HFFc6 (cell line): ENCODE measurements at places on chromosomes 7 and 10.

- no peak overlapping the region for H3K27ac ChIP-seq
- peaks cover 2% of the 10 kb centered on the region; the same call in 1 of the 2 replicates for H3K36me3 ChIP-seq
- no peak overlapping the region for H3K4me3 ChIP-seq
- no peak for DNase-seq
- H3K27me3 ChIP-seq = no peaks in the 10 kb centered on the region; the same call in 1 of the 2 replicates
Measured at GRCh38 chr10:73552819-73553715, 38.1 kb downstream of the USP54 start.

DNA sequence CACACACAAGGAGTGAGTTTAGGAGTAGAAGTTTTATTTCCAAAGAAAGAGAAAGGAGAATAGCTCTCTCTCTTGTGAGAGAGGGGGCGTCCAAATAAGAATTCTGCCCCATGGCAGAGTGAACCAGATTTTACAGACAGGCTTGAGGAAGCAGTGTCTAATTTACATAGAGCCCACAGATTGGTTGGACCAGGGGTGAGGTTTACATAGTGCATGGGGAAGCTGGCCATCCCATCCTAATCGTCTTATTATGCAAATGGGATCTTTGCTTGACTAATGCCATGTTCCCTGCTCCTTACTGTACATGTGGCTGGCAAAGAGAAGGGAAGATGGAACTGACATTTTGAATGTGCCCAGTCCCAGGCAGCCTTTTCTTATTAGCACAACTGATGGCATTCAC, 60.0 kb upstream of the ACSM6 start:
- H3K36me3 ChIP-seq = no peaks in the 10 kb centered on the region
- peaks cover 1% of the 10 kb centered on the region; the same call in 1 of the 2 replicates for H3K27me3 ChIP-seq
- no peak overlapping the region for H3K4me3 ChIP-seq

DNA sequence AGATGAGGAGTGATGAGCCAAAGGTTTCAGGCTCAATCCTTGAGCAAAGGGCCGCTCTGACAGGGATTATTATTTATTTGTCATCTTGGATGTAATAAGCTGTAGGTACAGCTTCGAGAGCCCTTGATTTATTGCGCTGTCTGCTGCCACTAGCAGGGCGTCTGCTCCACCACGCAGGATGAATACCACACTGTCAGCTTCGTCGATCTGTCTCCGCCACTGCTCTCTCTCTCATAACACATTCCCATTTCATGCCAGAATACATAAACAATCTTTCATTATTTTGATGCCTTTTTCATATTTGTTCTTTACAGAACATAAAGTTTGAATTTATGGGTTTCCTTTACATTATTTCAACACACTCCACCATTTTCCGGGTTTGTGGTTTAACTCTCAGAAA, 276.6 kb downstream of the LRMDA start:
- no peaks in the 10 kb centered on the region for H3K4me1 ChIP-seq
- peaks cover 18% of the 10 kb centered on the region for H3K27me3 ChIP-seq
- H3K36me3 ChIP-seq = no peaks in the 10 kb centered on the region
- no peak overlapping the region for H3K27ac ChIP-seq
- no peak overlapping the region for H3K4me3 ChIP-seq

GRCh38 chr10:101080933-101081931, 19.4 kb downstream of the KAZALD1 start:
- H3K27me3 ChIP-seq = peaks cover 40% of the 10 kb centered on the region
- no peaks in the 10 kb centered on the region for H3K36me3 ChIP-seq
- no peak overlapping the region for H3K4me3 ChIP-seq
- H3K4me1 ChIP-seq = no peaks in the 10 kb centered on the region
- DNase-seq = no peak

DNA sequence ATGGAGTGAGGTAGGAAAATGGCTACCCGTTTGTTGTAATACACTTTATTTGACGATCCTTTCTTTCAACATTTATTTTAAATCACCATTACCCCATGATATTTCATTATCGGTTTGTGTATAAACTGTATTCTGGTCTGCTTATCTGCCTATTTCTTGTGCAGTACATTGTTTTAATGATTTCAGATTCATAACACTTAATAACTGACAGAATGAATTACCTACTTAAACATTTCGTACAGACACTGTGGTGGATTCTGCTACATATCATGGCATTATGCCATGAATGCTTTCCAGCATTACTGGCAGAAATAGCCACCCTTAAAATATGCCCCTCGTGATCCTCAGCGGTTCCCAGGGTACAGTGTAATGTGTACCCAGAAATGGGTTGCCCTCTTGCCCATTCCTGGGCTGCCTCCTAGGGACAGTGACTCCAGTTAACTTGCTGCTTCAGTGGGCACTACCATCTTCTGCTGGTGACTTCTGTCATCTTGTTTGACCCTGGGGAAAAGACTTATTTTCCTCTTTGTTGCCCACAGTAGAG, 74.5 kb downstream of the C1GALT1 start:
- no peaks in the 10 kb centered on the region for H3K4me1 ChIP-seq
- no peak for DNase-seq
- no peak overlapping the region for H3K4me3 ChIP-seq
- peaks cover 3% of the 10 kb centered on the region; the same call in 1 of the 2 replicates for H3K36me3 ChIP-seq
- H3K27me3 ChIP-seq = no peaks in the 10 kb centered on the region

DNA sequence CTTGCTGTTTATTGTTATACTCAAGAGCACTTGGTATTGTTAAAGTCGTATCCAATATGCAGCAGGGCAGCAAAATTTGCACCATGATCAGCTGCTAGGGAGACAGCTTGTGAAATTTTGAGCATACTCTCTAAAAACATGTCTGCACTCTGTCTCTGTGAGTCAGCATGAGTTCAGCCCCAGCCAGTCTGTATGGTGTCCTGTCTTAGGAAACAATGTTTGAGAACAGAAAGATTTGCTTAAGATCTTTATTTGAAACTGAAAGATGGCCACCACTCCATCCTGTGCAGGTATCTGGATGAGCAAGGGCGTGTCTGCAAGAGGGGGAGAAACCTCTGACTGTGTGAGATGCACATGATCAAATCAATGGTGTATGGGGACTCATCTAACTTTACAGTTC, 97.1 kb downstream of the GNAI1 start:
- no peaks in the 10 kb centered on the region for H3K36me3 ChIP-seq
- peak overlapping the region; percentile 57 for H3K27ac ChIP-seq
- DNase-seq = peak; percentile 47
- no peak overlapping the region for H3K4me3 ChIP-seq

- H3K4me1 ChIP-seq = peaks cover 15% of the 10 kb centered on the region
- no peaks in the 10 kb centered on the region for H3K36me3 ChIP-seq
- no peak for DNase-seq
Measured at GRCh38 chr10:3655528-3655927, 129.5 kb downstream of the KLF6 start.
